ENCODE measurements at places on chromosomes 7 and 10.
A peak's percentile ranks its signal among the peaks of the same experiment; 100 is the strongest.

GRCh38 chr7:27897441-27897847 lies 157.5 kb downstream of the TAX1BP1 start:
- DNase-seq: no peak

DNA sequence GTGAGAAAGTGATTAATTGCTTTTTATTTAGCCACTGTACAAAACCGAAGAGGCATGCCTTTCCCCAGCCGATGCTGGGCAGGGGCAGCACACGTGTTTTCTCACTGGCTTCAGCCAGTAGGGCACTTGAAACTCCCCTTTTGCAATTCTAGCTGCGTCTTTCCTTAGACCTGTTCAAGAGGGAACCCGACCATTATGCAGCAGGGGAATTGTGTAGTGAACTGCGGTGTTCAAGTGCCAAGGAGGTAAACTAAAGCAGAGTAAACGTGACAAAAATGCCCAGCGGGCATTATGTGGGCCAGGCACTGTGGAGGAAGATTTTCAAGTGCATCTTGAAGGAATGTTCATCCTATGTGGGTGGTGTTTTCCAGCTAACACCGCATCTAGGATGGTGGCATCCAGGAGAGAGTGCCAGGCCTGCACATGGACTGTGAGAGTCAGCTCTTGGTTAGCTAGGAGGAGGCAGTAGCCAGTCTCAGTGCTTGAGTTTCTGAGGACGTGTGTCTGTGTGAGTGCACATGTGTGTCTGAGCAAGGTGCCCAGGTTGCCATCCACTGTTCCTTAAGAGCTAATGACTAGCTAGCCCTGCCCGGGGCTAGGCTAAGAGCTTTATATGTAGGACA lies 3.3 kb downstream of the WIPF3 start:
- DNase-seq: no peak

DNA sequence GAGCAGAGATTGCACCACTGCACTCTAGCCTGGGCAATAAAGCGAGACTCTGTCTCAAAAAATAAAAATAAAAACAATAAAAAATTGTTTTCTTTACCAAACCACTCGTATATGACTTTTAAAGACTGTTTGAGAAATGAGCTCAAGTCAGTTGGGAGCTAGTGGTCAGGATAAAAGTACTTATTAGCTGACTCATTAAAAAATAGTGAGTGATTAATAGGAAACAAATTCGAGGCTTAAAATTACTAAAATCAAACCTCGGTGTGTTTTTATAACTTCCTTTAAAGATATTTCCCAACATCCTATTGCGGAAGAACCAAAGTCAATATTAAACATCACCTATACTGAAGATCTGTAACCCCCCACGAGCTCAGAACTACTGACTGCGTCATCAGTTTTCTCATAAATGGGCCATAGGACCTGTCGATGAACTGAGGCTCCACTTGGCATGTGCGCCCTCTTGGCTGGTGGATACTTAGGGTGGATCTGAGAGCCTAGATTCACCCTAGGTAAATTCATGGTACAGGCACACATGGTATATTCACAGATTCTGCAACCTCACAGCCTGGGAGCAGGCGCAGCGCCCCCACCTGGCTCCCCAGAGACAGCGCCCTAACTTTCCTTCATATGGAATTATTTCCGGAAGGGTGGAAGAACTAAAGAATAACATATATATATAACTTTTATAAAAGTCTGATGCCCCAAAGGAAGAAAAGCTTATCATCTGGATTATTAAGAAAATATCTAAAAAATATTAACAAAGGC lies 9.2 kb downstream of the MKI67 start:
- DNase-seq: no peak

DNA sequence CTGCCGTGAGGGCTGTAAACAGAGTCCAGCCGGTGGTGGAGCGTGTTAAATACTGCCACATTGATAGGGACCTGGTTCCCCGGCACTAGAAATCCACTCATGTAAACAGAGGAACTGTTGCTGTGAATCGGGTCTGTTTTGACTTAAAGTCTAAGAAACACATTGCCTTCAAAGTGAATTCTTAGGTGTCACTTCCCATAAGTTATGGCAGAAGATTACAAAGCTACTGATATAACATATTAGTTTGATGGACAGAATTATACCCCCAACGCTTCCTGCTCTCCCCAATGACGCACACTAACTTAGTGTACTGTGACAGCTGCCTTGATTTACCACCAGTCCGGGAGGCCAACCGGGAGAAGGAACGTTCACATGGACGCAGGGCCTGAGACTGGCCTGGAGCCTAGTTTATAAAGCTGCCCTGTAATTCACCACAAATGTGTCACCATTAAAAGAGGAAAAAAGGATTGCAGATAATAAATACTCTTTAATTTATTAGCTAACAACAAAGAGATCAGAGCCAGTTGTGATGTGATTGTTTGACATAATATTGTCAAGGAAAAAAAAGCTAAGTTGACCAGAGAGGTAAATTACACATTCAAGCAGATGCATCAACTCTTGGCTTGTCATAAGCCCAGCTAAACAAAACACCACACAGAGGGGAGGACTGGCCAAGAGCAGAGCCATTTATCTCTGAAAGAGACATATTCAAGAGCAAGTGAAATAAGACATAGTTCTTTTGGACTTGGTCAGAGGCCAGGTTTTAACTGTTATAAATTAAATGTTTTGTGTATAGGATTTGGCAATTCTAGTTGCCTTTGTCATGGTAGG lies 820.6 kb downstream of the LRMDA start:
- DNase-seq: peak; percentile 26

- DNase-seq: no peak
Measured at GRCh38 chr7:158060216-158060615, 527.4 kb downstream of the PTPRN2 start.

- peak; percentile 92 for DNase-seq
Measured at GRCh38 chr10:75191821-75192568, 18.6 kb upstream of the VDAC2 start.
